ENCODE measurements at places on chromosomes 4 and X.

DNA sequence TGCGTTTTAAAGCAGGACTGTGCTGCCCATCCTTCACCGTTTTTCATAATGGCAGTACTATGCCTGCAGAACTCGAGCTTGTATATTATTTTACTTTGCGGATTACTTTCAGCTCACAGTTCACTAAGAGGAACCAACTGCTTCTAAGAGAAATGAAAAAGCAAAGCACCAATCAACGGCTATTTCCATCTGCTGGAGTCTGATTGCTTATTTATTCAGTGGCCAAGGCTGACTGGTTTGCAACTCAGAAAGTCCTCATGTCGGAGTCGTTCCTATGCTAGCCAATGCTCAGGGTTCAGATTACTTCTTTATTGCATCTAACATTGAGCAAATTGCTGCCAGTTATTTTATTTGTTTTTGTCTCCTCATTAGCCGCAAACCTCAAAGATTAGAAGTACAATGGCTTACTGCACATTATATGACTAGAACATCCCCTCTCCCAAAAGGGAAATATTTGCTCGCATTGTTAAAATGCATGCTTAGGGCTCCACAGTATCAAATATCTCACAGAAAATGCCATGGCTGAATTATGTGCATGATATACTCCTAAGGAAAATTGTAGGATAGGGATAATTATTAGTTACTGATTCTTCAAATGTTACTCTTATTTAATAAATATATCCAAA is 1628.2 kb upstream of the ADGRL3 start:
- no peak for DNase-seq

DNA sequence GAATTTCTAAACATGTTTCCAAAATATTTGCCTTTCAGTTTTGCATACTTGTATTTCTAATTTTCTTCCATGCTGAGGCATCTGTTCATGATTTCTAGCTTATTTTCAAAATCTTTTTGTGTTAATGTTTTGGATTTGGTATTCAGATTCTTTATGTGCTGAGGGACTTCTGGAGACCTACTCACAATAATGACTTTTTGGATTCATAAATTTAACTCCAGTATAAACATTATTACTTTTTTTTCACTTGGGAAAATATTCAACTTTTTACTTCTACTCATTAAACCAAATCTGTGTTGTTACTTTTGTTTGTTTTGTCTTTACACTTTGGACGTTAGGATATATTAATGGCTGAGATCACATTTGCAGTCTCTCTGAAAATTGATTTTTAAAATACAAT is 183.7 kb downstream of the TENM3 start:
- no peak for DNase-seq

GRCh38 chrX:139725720-139726119 is 17.8 kb upstream of the MCF2 start:
- DNase-seq, result no peak

GRCh38 chr4:105970371-105970770 is 75.1 kb downstream of the NPNT start:
- no peak for DNase-seq

DNA sequence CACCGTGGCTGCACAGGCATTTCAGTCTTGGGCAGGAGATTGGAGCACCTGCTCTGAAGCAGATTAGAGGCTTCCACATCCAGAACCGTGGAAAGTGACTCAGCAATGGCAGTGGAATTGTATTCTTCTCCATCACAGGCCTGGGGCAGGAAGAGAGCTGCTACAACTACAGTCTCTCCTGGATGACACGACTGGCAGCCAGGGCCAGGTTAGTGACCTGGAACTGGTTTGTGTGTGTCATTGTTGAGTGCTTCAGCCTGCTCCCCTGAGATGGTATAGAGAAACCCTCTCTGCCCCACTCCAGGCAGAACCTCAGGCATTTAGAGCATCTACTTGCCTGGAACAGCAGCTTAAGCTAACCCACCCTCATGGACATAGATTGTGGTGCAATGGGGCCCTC is 596.5 kb upstream of the INTU start:
- no peak for DNase-seq
